ENCODE measurements at places on chromosomes 4 and X.

- no peak for DNase-seq
Observed at GRCh38 chr4:105140684-105141490, 5.8 kb upstream of the TET2 start.

DNA sequence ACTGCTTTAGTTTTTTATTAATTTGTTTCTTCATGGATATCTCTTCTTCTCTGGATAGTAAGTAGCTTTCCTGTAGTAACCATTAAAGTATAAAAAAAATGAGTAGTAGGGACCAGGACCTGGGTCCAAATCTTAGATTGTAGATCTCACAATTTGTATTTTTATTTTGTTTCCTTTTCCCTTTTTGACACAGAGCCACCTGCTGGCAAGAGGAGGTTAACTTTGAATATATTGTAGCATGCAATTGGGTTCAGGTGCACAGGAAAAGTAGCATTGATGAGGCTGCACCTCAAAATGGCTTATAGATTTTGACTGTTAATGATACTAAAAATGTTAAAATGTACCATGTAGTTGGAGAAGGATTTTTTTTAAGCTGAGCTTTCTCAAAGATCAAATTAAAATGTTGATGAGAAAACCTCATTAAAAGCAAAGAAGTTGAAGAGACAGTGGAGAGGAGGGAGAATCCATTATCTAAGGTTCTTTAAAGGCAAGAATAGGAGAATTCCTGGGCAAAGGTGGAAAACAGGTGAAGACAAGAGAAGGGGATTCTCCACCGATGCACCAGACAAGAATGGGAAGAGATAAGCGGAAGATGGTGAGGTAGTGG, 48.3 kb upstream of the HPGDS start:
- no peak for DNase-seq

DNA sequence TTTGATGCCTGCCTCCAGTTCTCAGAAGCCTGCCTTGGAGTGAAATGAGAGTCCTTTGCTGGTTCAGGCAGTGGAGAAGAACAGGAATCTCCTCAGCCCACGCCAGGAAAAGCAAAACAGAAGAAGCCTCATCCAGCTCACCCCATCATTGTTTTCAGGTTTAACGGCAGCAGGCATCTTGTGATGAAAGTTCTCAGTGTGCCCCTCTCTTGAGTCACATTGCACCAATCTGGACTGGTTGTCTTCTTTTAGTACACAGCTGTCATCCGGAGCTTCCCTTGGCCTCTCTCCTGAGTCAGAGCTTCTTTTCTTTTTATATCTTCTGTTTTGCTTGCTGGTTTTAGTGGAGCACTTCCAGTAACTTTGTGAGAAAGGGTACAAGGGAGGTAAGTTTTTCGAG, 50.9 kb downstream of the TSPAN7 start:
- no peak for DNase-seq

DNA sequence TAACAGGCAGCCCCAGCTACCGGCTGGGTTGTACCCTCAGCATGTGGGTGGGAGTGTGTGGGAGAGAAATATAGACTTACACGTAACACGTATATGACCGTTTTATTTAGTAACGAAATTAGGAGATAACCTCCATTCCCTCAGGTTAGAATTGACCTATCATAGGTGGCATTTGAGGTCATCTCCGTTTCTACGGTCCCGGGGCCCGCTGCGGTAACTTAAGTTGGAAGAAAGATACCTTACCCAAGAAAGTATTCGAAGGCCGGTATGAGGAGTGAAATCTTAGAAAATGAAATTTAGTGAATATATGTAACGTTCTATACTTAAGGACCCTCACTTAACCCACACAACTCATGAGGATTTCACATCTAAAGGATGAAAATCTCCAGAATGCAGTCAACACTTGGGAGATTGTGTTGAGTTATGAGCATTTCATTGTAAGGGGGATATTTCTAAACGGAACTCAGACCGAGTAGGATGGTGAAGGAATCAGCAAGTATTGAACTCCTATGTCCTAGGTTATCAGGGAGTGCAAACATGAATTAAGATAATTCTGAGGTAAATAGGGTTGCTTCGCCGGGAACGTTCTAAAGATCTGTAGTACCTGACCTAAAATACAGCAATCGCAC, 891 bp downstream of the CISD2 start:
- no peak for DNase-seq

DNA sequence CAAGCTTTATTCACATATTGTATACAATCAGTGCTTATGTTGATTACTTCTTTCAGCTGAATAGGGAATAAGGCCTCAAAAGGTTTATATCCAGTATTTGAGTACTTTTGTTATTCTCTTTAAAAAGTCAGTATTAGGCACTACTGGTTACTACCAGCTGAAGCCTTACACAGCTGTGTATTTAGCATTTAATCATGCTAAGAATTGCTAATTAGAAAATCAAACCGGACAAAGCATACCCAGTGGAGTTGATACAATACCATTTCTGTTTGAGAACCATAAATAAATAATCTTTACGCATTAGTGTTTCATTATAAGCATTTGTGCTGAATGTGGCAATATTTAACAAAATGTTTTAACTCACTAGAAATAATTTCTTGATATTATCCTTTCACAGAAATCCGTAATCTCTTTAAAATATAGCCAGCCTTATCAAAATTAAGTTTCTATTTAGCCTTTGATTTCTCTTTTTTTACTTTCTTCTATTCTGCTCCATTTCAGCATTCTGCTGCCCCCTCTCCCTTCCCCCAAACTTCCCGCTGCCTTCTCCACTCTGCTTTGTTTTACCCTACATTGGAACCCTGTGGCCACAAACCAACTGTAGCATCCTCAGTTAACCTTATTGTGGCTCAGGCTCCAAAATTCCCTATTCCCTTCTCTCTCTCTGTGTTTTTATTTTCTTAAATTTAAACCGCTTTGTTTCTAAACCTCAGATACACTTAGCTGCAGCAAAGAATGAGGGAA, 37.8 kb downstream of the UGT8 start:
- DNase-seq = no peak

DNA sequence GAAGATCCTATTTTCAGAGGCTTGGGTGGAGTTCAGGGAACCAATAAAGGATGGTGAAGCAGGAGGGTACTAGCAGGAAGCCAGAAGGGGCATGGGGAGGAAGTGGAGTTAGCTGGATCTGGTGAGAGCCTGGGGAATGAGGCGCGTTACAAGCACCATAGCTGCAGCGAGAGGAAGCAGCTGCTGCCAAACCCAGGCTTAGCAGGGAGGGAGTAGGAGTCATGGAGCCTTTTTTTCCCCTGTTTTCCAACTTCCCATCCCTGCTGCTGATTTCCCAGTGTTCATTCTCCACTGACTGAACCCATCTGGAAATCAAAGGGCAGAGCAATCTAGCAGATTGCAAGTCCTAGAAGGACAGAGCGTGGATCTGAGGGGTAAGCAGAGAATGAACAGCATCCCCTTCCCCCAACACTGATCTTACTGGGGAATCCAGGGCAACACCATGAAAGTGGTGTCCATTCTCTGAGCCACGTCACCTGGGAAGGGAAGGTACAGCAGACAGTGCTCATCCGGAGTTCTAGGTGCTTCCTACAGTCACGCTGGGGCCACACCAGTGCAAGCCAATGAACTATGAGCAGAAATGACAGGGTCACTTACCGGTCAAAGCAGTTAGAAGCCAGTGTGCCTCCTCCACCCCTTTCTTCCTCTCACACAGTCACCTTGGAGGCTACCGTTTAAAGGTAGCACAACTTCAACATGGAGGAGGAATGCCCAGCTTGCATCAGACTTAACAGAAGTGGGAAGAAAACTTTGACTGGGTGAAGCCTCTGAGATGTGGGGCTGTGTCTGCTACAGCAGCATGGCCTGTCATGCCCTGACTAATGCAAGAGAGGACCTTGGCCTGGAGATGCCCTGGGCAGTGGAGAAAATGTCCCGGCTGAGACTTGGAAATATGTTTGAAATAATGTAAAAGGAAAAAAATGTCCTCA, 36.7 kb downstream of the SMIM20 start:
- DNase-seq = no peak

- DNase-seq = no peak
Observed at GRCh38 chrX:489820-490219, 103.1 kb upstream of the PPP2R3B start.

DNA sequence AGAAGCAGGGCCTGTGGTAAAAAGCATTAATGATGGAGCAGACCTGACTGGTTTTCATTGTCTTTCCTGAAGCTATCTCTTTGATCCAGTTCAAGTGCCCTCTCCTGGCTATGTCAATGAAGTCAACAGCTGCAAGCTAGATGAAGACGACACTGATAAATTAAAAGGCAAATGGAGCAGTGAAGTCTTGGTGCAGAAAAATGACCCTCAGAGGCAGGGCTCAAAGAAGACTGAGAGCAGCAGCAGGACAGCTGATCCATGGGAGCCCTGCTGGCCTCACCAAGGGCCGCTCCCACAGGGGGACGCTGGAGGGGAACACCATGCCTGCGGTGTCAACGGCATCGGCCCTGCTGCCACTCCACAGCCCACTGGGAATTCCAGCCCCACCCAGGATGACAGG, 96.2 kb downstream of the RELL1 start:
- no peak for DNase-seq

DNA sequence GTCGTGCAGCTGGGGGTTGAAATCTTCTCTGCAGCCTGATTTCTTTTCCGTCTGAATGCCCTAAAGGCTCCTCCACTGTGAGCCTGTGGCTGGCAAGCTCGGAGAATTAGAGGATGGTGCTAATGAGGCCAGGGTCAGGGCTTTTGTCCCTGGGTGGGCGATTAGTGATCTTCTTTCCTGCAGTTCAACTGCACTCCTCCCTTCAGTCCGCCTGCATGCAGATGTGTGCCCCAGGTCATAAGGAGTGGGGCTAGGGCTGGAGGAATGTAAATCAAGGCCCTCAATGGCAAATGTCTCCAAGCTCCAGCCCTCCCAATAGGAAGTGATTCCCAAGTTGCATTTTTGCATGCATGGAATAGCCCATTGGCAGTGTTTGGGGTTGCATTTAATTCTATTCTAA, 405.0 kb downstream of the AFF2 start:
- no peak for DNase-seq

DNA sequence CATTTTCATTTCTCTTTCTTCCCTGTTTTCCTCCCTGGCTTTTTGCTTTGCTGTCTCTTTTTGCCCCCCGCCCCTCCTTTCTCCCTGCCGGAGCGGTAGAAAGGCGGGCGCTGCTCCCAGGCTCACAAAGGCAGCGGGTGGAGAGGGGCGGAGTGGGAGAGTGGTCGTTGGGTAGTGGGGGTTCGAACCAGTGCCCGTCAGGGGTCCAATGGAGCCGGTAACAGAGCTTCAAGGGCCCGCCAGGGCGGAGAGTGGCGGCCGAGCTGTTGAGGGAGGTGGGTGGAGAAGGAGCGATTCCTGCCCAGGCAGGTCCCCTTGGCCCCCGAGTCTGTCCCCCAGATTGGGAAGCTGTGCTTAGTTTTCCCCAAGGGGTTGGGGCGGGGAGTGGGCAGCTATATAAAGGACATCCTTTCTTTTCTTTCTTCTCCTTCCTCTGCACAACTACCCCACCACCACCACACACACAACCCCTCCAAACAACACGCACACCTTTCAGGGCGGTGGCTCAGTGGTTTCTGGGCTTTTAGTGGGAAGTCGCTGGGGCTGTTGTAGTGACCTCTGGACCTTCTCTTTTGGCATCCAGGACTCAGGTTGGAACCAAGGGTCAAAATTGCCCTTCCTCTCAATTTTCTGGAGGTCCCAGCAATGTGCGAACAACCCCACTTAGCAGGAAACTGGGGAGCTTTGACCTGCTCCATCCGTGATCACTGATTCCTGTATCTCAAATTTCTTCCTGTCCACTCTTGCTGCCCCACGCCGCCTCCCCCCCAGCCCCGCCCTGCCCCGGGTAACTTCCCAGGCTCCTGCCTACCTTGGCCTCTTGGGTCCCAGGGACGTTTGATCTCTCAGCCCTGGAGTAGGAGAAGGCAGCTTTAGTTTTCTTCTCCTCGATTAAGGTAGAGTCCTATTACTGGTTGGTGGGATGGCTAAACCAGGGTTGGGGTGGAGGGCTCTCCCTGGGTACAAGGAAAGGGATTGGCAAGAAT, 1.9 kb downstream of the EFNB1 start:
- no peak for DNase-seq

GRCh38 chr4:153809916-153810810, 21.3 kb upstream of the SFRP2 start:
- no peak for DNase-seq

GRCh38 chr4:175374459-175374858, 437.6 kb downstream of the GPM6A start:
- DNase-seq = no peak

DNA sequence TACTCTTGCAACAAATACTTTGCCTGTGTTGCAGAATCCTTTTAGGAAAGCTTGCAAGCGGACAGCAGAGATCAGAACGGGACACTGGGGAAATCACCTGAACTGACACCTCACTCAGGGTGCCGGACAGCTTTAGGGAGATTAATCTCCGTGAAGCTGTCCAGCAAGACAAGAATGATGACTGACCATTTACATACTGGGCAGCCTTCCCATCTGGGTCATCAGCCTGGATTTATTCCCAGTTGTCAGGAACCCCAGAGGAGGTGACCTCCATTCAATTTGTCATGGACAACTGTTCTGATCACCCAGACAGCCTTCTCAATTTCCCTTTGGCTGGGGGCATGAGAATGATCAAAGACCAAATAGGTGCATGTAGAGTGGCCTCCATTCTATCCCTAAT, 93.0 kb upstream of the EGFL6 start:
- DNase-seq = no peak

DNA sequence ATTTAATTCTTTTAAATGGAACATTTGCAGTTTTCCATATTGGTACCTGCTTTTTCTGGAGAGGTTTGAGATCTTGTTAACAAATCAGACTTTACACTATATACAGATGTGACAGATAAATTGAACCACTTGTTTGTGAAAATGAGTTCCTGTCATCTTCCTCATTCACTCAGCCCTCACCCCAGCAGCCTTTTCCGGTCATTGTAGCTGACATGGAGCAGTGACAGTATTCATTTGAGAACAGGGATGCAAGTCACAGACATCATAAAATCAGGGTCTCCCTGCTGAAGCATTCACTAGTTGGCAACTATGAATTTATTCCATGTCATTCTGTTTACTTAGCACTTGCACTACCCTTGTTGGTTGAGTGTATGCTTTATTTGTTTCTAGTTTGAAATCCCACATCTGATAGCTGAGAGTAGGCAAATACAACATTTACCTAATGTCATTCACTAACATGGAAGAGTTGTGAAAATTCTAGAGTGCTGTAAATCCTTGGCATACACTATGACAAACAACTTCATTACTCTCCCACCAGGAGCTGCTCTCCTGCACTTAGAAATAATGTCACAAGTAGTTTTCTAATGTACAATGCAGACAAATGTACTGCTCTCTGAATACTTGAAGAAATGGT, 78.9 kb downstream of the UGT8 start:
- DNase-seq = no peak

GRCh38 chr4:13570916-13571315, 26.6 kb upstream of the NKX3-2 start:
- no peak for DNase-seq

GRCh38 chr4:159280442-159281172, 177.7 kb downstream of the RAPGEF2 start:
- no peak for DNase-seq

- no peak for DNase-seq
Observed at GRCh38 chr4:122762520-122762919, 30.0 kb downstream of the BBS12 start.

DNA sequence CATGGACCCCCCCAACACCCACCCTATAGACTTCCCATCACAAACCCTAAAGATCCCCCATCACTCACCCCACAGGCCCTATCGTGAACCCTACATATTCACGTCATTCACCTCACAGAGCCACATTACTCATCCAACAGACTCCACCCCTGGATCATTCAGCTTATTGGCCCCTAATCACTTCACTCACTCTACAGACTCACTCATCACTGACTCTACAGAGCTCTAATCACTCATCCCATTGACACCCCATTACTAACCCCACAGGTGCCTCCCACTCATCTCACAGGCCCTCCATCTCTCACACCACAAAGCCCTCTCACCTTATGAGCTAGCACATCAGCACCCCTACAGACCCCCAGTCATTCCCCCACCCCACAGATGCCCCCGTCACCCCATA, 6.3 kb upstream of the TBC1D25 start:
- DNase-seq = no peak

Data from AG09319 (cell line).